Stimulated activated CD8-positive, alpha-beta memory T cell treated with anti-CD3 and anti-CD28 coated beads, Interleukin-4, amount 100 ng/mL, for 4 hours (primary cell): ENCODE measurements at places on chromosomes 6 and 20.

DNA sequence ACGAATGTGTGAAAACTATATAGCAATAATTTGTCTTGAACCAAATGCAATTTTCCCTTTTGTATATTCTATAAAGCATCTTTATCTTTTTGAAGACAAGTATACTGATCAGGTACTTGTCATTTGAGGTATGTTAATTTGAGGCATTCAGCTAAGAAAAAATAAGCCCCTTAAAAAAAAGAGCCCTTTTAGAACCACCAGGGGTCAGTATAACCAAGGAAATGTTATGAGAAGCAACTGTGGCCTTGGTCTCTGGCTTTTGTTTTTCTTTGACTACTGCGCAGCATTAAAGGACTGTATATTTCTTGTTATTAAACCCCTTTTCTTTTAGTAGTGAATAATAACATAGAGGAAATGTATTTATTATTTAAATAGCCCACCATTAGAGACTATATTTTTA, 43.1 kb downstream of the CD109 start:
- no peak for DNase-seq

GRCh38 chr6:106448000-106448426, 87.5 kb downstream of the CRYBG1 start:
- no peak for DNase-seq

GRCh38 chr20:15613530-15613929, 959.7 kb downstream of the KIF16B start:
- no peak for DNase-seq

- no peak for DNase-seq
Observed at GRCh38 chr6:31510007-31510406, 12.1 kb downstream of the MICB start.

GRCh38 chr20:47699818-47700217, 85.5 kb downstream of the SULF2 start:
- DNase-seq = no peak

DNA sequence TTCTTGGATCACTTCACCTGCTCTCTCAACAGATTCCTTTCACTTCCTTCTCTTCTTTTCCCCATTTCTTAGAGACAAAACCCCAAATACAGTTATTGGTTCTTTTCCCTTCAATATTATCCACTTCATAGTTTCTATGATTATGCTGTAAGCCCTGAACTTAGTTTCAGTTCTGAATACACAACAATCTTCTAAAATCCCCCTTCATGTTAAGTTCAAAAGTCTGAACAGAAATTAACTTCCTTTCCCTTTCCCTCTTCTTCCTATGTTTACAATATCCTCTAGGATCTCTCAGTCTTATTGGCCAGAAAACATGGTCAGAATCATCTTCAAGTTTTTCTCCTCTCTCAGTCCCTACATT, 57.7 kb downstream of the OGFRL1 start:
- DNase-seq = no peak

DNA sequence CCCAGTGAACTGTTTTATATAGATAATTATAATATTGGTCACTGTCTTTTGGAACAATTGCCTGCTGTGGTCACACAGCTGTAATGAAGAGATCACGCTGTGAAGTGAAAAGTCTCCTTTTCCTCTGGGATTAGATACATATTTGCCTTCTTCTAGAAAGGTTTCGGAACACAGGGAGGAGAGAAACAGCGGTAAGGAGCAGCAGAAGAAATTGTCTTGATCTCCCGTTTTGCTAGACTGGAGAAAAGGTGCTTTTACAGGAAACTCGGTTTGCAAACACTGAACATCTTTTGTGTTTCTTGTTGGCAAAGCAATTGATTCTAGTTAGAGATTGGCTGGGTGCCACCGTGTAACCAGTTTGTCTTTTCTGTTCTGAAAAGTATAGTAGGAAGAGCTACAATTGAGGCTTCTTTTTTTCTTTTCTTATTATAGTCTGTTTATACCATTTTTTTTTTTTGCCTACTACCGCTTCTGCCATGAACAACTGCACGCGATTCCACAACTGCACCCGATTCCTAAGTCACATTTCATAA, 404.1 kb upstream of the ID4 start:
- DNase-seq = no peak

GRCh38 chr6:14286634-14287428, 169.3 kb downstream of the CD83 start:
- no peak for DNase-seq
